HAP-1 (cell line): ENCODE measurements at places on chromosomes 12 and 14.
A peak's percentile ranks its signal among the peaks of the same experiment; 100 is the strongest.

- no peak for DNase-seq
Observed at GRCh38 chr14:69441948-69442347, 42.6 kb upstream of the PLEKHD1 start.

DNA sequence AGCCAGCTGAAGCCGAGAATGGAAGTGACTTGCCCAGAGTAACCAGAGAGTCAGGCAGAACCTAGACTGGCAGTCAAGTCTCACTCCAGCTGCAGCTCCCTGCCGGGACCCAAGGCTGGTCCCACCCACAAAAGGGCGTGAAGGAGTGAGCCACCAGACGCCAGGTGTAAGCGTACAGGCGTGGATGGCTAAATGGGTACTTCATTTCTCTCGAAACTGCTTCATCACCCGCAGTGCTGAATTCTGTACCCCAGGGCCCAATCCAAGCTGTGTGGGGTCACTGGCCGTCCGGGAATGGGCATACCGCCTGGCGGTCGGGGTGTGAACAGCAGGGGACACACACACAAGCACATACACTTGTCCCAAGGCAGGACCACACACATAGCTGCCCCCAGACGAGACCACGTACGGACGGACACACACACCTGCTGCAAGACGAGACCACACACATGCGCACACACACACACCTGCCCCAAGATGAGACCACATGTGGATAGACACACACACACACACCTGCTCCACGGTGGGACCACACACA is 34.8 kb downstream of the DEGS2 start:
- DNase-seq: no peak

- DNase-seq: no peak
Observed at GRCh38 chr12:25054783-25055144, 105.9 kb upstream of the BCAT1 start.

GRCh38 chr12:121352682-121353018 is 439 bp upstream of the ANAPC5 start:
- no peak for DNase-seq

DNA sequence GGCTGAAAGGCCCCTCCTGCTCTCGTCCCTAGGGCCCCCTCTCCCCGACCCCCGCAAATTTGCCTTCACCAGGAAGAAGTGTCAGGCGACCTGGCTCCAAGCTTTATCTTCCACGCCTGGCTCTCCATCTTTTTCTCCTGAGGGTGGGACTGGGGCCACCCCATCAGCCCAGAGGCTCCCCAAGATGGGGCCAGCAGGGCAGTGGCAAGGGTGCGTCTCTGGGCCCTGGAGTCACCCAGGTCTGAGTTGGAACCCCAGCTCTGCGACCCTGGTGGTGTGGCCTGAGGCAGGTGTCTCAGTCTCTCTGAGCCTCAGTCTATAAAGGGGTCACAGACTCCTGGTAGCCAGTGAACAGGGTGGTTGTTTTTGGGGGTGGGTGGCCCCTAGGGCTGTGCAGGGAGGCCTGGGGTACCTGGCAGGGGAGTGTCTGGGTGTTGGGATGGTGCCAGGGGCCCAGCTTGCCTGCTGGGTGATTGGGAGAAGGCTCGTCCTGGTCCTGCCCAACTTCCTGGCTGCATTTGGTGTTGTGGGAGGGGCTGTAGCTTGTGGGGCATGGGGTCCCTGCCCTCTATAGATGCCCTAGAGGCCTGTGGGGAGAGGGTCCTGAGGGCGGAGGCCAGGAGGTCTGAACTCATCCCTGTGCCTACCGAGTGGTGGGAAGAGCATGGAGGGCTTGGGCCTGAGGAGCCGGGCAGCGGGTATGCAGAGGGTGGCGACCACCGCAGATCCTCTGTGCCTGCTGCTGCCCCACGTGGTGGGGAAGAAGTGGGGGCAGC is 7.6 kb downstream of the KIF26A start:
- DNase-seq: peak; percentile 4

DNA sequence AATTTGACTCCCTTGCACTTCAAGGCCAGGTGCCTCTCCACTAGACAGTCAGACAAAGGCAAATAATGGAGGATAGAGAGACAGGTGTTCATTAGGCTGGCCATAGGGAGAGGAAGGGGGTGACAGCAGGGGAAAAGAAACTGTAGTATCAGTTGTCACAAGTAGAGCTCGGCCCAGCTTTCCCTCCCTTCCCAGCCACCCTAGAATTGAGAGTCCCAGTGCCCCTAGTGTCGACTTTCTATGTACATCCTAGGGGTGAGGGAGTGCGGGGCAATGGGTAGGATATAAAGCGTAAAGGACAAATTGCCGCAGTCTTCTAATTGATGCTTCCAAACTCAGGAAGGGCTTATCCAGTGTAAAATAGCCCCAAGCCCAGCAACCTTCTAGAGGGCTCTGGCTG is 39.0 kb downstream of the BAZ2A start:
- DNase-seq: no peak

GRCh38 chr14:75934998-75935628 is 46.7 kb downstream of the TGFB3 start:
- DNase-seq: no peak
